Vagina (tissue), 2 donors: ENCODE measurements at places on chromosomes 5 and 9.

DNA sequence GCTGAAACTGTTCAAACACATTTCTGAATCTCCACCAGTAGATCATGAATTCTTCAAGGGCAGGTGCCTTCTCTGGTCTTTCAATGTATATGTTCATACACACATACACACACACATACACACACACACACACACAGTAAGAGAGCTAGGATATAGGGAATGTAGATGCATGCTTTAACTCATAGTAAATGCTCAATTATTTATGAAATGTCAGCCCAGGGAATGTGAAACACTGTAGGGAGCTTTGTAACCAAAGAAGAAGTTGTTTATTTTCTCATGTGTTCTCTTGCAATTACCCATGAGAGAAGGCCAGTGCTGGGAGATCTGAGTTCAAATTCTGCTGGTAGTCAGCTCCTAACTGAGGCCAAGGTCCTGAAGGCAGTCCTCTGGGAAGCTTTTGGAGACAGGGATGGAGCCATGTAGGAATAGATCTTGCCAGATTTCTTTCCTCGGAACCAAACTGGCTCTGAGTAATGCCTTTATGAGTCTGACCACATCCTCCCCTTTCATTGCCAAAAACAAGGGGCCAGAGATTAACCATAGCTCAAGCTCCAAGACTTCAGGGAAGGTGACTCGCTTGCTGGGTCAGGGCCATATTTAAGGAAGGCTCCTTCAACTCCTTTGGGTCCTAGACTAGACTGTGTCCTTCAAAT is 487.0 kb upstream of the TNC start:
- no peak for DNase-seq

DNA sequence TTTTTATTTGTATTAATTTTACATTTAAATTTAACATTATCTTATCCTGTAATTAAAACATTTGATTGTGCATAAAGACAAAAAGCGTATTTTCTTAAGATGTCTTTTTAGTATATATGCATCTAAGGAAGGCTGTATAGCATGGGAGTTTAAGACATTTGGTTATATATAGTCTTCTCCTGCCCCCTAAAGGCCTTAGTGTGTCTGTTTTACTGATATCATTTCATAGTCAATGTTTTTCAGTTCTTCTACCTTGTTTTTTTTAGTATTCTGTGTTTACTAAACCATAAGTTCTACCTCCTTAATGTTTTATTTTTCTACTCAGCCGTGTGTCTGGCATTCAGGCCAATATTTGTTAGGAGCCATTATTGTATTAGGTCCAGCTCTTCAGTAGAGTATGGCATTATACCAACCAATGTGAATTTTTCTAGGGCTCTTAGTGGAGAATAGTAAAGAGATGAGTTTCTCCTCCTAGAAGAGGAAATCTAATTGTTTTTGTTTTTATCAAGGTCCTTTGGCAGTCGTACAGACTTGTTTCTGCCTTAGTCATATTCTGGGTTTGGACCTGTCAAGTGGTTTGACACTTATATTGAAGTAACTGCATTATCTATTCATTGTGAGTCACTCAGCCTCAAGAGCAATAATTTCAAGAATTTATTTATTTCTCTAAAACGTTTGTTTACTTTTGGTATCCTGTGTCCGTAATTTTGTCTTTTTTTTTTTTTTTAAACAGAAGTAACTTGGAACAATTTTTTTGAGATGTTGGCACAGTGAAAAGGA is 74.8 kb downstream of the SLF1 start:
- no peak for DNase-seq

DNA sequence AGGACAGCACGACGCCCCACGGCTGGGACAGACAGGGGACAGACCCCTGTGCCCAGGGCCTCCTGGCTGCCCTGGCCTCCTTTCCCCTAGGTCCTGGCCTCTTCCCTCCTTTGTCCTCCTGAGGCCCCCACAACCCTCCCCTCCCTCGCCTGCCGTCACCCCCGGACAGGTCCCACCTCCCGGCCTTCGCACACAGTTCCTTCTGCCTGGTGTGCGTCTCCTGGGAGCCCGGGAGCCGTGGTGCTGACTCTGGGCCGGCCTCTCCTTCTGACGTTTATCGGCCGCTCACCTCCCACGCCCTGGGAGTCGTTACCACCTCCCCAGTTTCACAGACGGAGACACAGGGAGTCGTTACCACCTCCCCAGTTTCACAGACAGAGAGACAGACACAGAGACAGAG is 25.1 kb upstream of the NOTCH1 start:
- no peak for DNase-seq

DNA sequence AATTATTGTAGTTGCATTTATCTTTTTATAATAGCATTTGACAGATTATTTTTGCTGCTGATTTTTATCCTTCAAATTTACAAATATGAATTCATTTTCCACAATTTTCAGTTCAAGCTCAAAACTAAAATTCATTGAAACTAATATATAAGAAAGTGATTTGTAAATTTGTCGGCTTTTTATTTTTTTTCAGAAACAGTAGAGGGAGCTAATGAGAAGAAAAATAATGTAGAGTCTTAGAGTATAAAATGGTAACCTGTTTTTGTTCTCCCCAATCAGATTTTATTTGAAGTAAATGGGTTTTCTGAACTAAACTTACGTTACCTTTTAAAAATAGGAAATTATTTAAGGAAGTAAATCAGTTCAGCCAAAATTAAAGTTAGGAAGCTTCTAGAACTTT is 19.2 kb downstream of the PRRC1 start:
- DNase-seq, result no peak

DNA sequence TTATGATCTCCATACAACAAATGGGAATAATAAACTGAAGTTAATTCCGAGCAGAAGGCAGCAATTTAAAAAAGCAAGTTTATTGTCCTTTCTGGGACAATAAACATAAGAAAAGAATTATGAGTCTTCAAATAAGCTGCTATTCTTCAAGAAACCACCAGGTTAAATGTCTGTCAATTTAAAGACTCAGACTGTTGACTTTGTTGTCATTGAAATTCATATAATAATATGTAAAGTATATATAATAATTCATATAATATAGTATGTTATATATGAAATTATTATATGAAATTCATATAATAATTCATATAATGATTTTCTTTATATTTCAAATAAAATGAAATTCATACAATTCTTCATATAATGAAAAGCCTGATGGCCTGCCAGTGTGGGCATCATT is 497.5 kb upstream of the RGMB start:
- DNase-seq, result no peak
